ENCODE measurements at places on chromosomes 2 and 18. TPM values are rescaled to one million over a fixed set of nuclear protein-coding genes. Genes with fewer than 3 reads are reported as not detected.

The TDRD15 gene
- 6.7 TPM for total RNA-seq

The ST8SIA5 gene
- 0.03 TPM for total RNA-seq

The CNTNAP5 gene
- total RNA-seq, result not detected

The DAW1 gene
- total RNA-seq, result 5.2 TPM

The PCARE gene
- total RNA-seq, result not detected

The CAPN14 gene
- 0.11 TPM for total RNA-seq

The CCDC93 gene
- 19.3 TPM for total RNA-seq

The HAAO gene
- total RNA-seq, result not detected

The UGT1A3 gene
- total RNA-seq, result not detected

The CDCA7 gene
- total RNA-seq, result 24.8 TPM

The DSG2 gene
- total RNA-seq, result 22.3 TPM

The CTAGE1 gene
- total RNA-seq, result not detected

The AFTPH gene
- total RNA-seq, result 17.9 TPM

The MYO5B gene
- total RNA-seq, result 3.1 TPM

The MC2R gene
- total RNA-seq, result not detected

The STPG4 gene
- total RNA-seq, result not detected

The RAB27B gene
- total RNA-seq, result 1.1 TPM

The MOGAT1 gene
- total RNA-seq, result not detected

The LIPG gene
- 32.6 TPM for total RNA-seq

The IL1R1 gene
- total RNA-seq, result 1.1 TPM

The IRS1 gene
- 6.4 TPM for total RNA-seq

The SLC8A1 gene
- 9.0 TPM for total RNA-seq

The ANKRD30BL gene
- not detected for total RNA-seq

The ZDBF2 gene
- total RNA-seq, result 8.3 TPM

The LOXL3 gene
- 62.0 TPM for total RNA-seq

The ZNF521 gene
- 8.5 TPM for total RNA-seq

The STEAP3 gene
- 13.1 TPM for total RNA-seq

The UPP2 gene
- not detected for total RNA-seq

The TUBA4B gene
- not detected for total RNA-seq

The MALL gene
- 0.34 TPM for total RNA-seq

The ANKMY1 gene
- 4.7 TPM for total RNA-seq

The SLC35G4 gene
- not detected for total RNA-seq

The TOGARAM2 gene
- not detected for total RNA-seq

The CPS1 gene
- total RNA-seq, result 11.7 TPM

The ASXL3 gene
- 0.29 TPM for total RNA-seq

The SLC19A3 gene
- 1.2 TPM for total RNA-seq

The ITGB6 gene
- 3.1 TPM for total RNA-seq

The UGT1A8 gene
- total RNA-seq, result 15.1 TPM

The DPY30 gene
- 141 TPM for total RNA-seq

The APLF gene
- 1.4 TPM for total RNA-seq

The REG1B gene
- total RNA-seq, result not detected

The DNAJC5G gene
- not detected for total RNA-seq

The XIRP2 gene
- total RNA-seq, result not detected

The ACTG2 gene
- total RNA-seq, result 0.74 TPM

The WNT10A gene
- total RNA-seq, result 0.12 TPM

The PROM2 gene
- total RNA-seq, result not detected

The TIGD1 gene
- 8.4 TPM for total RNA-seq

The CYS1 gene
- 2.1 TPM for total RNA-seq

The ARHGEF4 gene
- total RNA-seq, result 1.5 TPM

The CXCR4 gene
- 6.5 TPM for total RNA-seq

The NGEF gene
- total RNA-seq, result 3.3 TPM

The DDX1 gene
- 134 TPM for total RNA-seq

The SP140 gene
- 0.11 TPM for total RNA-seq

The CD8B2 gene
- not detected for total RNA-seq

The ASTL gene
- not detected for total RNA-seq

Data from Daoy (cell line).